ENCODE measurements at places on chromosomes 11 and 22.
A peak's percentile ranks its signal among the peaks of the same experiment; 100 is the strongest.

GRCh38 chr11:123587044-123587443 is 67.4 kb downstream of the SCN3B start:
- no peak for DNase-seq

DNA sequence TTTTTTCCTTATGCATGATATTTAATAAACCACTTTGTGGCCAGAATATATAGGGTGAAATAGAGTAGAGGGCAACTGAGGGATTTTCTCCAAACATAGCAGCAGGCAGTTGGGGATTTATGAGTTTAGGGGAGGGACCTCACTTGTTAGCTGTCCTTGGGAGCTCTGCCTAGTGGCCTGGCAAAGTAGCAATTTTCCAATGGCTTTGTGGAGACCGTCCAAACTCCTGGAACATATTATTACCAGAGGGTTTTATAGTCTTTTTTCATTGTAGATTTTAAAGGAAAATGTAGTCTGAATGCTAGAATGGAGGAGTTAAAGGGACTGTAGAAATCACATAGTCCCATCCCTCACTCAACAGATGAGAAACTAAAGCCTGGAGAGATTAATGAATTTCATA is 32.3 kb downstream of the AMOTL1 start:
- DNase-seq: no peak

DNA sequence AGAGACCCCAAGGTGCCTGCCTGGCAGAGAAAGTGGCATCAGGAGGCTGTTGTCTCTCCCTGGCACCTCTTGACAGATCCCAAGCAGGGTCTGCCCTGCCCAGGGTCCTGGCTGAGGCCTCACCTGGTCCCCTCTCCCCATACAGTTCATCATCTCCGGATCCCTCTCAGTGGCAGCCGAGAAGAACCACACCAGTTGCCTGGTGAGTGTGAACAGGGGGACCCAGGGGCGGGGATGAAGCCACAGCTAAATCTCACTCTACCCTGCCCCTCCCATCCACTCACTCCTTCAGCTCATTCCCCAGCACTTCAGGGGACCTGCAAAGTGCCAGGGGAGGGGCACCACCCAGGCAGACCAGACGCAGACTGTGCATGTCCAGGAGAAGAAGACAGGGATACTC is 14.0 kb upstream of the MS4A10 start:
- DNase-seq: no peak

GRCh38 chr11:129259931-129260348 is 67.8 kb upstream of the ARHGAP32 start:
- no peak for DNase-seq

DNA sequence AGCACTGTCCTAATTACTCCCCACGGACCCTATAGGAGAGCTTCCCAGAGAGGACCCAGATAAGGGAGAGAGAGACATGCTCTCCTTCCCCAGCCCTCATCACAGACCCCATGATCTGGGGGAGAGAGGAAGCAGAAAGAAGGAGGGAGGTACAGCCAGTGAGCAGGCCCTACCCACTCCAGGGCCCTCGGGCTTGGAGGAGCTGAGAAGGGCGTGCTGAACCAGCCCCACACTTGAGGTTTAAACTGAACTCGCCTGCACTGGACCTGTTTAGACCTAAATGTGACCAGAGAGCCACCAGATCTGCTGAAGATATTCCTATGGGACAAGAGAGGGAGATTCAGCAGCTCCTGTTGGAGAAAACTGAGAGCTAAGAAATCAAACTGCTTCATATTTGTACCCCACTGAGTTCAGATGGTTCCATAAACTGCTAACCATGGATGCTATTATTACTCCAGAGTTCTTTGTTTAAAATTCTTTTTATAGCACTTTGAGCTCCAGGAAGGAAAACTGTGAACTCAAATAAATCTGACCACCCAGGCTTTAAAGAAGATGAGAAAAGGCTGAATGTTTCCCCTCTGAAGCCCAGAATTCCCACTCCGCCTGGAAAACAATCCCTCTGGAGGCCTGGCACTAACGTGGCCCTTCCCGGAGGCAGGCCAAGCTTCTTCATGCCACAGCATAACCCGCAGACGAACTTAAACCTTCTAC is 67.2 kb downstream of the EFCAB6 start:
- DNase-seq: no peak

DNA sequence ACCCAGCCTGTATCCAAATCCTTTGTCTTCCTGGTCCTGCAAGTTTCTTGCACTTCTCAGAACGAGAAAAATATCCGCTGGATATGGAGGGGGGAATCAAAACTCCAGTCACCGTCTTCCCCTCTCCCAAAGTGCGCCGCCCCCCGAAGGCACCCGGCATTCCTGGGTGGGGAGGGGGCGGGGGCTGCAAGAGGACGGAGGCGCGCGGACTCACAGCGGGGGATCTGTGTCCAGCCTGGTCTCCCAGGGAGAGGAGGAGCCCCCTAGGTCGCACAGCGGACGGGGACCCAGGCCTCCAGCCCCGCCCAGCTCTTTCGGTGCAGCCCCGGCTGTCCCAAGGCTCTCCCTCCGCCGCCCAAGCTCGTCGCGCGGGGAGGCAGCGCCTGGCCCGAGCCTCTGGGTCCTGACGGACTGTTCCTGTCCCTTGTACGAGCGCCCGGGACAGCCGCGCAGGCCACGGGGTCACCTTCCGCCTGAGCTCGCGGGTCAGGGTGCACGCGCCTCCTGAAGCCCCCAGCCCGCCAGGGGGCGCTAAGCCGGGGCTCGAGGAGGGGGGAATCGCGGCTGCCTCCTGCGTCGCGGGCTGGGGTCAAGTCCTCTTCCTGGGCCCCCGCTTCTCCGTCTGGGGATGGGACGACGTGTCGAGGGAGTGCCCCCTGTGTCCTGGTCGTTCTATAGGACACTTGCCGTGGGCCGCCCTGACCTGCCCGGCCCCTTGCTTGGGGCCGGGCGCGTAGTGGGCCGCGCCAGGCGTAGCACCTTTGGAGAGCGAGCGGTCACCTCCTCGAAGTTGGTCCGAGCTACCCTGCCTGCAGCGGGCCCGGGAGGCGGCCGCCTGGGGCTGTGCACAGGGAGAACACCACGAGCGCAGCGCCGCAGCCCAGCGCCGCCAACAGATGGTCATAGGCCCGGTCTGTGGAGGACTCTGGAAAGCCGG is 2.4 kb upstream of the WNT11 start:
- peak; percentile 83 for DNase-seq

- DNase-seq: no peak
Measured at GRCh38 chr11:62600367-62601121, 1.1 kb downstream of the MTA2 start.

- no peak for DNase-seq
Measured at GRCh38 chr11:67213178-67213621, 53.1 kb upstream of the GRK2 start.

DNA sequence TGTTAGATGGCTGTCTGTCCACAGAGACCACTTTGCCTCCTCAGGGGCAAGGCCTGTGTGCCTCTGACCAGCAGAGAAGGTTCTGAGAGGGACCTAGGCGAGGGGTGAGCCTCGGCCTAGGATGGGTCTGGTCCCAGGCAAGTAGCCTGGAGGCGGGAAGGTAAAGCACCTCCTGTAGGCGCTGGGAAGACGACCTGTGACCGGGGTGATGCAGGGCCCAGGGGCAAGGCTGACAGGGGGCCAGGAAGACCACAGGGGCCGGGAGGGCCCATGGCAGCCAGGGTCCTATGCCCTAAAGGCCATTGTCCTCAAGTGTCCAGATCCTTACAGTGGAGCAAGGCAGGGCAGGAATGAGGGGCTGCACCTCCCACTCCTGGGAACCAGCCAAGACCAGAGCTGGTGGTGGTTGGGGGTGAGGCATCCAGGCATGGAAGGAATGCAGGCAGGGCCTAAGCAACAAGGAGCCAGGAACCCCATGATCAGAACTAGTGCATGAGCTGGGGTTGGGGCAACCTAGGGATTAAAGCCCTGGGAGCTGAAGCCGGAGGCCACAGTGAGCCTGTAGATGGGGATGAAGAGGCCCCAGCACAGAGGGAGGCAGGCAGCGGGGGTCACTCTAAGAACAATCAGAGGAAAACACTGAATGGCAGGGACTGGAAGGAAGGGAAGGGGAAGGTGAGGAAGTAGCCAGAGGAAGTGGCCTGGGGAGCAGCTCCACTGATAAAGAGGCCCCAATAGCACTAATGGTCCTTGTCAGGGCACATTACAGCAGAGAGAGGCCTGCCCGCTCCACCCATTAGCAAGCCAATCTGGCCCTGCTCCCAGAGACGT is 32.9 kb upstream of the KLHL35 start:
- DNase-seq: no peak

DNA sequence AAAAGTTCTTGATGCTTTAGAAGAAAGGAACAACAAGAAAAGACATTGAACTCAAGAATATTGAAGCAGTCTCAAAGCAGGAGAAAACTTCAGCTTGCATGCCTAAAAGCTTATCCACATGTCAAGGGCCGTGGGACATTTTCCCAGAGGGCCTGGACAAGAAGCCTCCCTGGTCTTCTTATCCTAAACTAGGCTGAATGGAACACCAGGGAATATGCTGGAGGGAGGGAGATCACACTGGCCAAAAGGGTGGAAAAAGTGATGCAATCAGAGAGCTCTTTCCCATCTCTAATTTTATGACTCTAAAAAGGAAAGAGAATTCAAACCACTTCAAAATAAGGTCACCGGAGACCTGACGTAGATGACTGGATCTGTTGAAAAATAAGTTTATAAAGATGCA is 107.2 kb downstream of the MPPED2 start:
- DNase-seq: no peak

DNA sequence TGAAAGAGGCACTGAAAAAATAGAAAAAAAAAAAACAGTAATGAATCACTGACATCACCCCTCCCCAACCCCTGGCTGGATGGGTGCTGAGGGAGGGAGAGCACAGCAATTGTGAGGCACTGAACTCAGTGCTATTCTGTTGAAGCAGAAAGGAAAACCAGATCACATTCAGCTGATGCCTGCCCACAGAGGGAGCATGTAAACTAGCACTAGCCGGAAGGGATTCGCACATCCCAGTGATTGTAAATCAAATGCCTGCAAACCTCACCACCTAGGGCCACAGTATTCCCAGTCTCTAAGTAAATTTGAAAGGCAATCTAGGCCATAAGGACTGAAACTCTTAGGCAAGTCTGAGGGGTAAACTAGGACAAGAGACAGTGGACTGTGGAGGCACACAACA is 772.0 kb upstream of the CCDC179 start:
- DNase-seq: no peak

DNA sequence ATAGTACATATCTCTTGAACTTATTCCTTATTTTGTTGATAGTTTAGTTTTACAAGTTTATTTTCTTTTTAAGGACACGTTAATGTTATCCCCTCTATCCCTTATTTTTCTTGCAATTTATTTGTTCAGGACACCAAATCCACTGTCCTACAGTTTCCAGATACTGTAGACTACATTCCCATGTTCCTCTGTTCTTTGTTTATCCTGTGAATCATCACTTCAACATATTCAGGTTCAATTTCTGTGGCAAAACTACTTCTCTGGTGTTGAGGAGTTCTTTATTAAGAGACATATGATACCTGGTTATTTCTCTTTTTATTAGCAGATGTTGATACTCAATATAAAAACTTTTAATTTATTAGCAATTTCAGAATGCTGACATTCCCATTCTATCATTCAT is 72.8 kb upstream of the CLNS1A start:
- DNase-seq: no peak

DNA sequence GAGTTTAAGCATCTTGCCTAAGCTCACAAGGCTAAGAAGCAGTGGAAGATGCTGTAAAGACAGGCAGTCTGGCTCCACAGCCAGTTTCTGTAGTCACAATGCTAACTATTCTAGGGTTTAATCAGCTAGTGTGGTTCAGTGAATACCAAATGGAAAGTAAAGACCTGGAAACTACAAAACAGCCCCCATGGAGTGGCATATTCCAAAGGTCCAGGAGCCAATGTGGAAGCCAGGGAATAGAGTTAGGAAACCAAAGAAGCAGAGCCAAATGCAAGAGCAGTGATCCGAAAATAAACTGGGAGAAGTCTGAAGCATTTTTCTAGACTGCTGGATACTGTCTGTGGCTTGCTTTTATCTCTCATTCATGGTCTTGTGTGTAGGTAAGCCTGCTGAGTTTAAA is 731.2 kb upstream of the ANO5 start:
- no peak for DNase-seq

DNA sequence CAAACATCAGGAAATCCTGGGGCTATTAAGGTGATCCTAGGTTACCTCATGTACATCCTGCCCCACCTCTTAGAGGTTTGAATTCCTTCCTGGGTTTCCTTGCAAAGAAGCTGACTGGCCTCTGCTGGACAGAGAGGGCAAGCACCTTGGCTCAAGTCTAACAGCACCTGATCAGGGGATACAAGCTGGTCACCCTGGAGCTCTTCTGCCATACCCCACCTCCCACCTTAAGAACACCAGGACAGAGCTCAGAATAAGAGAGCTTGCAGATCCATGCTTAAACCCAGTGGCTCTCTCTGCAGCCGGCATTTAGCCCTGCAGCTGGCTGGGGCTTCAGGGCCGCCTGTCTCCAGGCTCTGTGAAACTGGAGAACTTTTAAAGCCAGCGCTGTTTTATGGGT is 386.6 kb upstream of the NARS2 start:
- no peak for DNase-seq

DNA sequence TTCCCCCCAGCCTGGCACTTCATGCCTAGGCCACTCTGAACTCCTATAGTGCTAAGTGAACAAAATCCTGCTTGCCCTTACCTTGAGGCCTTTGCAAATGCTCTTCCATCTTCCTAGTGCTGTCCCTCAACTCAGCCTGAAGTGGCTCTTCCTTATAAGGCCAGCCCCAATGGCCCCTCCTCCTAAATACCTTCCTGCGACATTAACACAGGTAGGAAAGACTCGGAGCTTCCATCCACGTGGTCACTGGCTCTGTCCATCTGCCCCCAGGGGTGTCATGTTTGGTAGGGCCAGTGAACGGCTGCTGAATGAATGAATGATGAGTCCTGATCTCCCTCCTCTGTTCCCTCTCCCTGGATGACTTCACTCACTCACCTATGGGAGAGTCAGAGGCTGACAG is 4.2 kb downstream of the PDE2A start:
- DNase-seq: no peak

DNA sequence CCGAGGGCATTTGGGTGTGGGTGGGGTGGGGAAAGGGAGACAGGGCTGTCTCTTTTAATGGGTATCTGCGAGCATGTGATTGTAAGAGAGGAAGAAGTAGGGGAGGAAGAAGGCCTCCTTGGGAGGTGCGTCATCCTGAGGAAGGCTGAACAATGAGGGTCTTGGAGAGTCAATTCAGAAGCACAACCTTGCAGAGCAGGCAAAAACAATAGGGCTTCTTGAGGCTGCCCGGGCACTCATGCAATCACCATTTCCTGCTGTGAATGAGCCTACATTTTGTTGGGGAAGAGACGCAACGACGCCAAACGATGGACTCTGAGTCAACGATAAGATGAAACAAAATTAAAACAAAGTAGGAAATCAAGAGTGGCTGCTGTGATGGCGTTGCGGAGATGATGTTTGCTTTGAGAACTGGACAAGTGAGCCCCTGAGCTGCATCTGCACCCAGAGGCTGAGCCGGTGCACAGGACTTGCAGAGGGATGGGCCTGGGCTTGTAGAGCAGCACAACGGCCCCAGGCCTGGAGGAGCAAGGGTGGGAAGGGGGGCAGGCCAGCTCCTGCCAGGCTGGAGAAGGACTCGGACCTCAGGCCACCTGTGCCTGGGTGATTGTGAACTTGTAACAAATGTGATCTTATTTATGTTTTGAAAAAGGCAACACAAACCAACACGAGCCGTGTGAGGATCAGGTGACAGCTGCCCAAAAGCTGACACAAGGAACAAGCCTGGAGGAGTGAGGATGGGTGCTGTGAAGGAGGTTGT is 92.3 kb upstream of the B3GAT1 start:
- DNase-seq: no peak

GRCh38 chr11:78967811-78968210 is 393.1 kb upstream of the NARS2 start:
- no peak for DNase-seq

- no peak for DNase-seq
Measured at GRCh38 chr11:64318766-64319761, 1.1 kb downstream of the PRDX5 start.

GRCh38 chr11:74182635-74183034 is 11.5 kb downstream of the PPME1 start:
- DNase-seq: no peak
